Heart left ventricle (tissue), 16 donors: ENCODE measurements at places on chromosomes 3 and 15. TPM values are rescaled to one million over a fixed set of nuclear protein-coding genes. Genes with fewer than 3 reads are reported as not detected.

GRCh38 chr15:51267051-51267702 is 71.2 kb downstream of the CYP19A1 start:
- peak; percentile 70 for DNase-seq
- H3K4me1 ChIP-seq, result peaks cover 6% of the 10 kb centered on the region
- no peaks in the 10 kb centered on the region for H3K27me3 ChIP-seq
- H3K27ac ChIP-seq, result no peak overlapping the region
- H3K4me3 ChIP-seq, result peak overlapping the region; percentile 56
- no peaks in the 10 kb centered on the region for H3K36me3 ChIP-seq

The GRK7 gene
- not detected for total RNA-seq

DNA sequence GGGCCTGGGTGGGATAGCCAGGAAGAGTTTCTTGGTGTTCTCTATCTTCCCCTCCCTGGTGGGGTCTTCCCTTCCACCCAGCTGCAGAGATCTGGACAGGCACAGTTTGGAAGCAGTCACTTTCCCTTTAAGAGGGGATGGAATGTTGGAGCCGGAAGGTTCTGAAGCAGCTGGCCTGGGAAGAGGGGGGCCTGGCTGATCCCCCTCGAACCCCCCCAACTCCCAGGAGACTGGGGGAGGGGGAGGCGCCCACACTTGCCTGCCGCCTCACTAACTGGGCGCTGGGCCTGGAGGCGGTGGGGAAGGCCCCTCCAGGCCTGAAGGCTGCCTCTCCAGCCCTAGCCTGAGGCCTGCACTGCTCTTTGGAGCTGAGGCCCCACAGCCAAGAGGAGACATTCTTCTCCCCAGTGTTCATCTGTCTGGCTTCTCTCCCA is 1.4 kb downstream of the DVL3 start:
- H3K36me3 ChIP-seq, result no peaks in the 10 kb centered on the region
- peak overlapping the region; percentile 94 for H3K27ac ChIP-seq
- DNase-seq, result peak; percentile 85
- peak overlapping the region; percentile 99 for H3K4me3 ChIP-seq
- no peaks in the 10 kb centered on the region for H3K27me3 ChIP-seq

The GP5 gene
- not detected for total RNA-seq

- no peaks in the 10 kb centered on the region for H3K27me3 ChIP-seq
- DNase-seq, result no peak
- H3K27ac ChIP-seq, result no peak overlapping the region
- no peak overlapping the region for H3K4me3 ChIP-seq
Observed at GRCh38 chr3:39718674-39719595, 90.5 kb upstream of the MYRIP start.

GRCh38 chr3:189530822-189531221 is 100.4 kb upstream of the TP63 start:
- H3K4me1 ChIP-seq, result no peaks in the 10 kb centered on the region
- no peaks in the 10 kb centered on the region for H3K27me3 ChIP-seq
- no peak overlapping the region for H3K4me3 ChIP-seq
- H3K36me3 ChIP-seq, result no peaks in the 10 kb centered on the region
- no peak for DNase-seq
- H3K27ac ChIP-seq, result no peak overlapping the region

- no peaks in the 10 kb centered on the region for H3K27me3 ChIP-seq
- no peak overlapping the region for H3K4me3 ChIP-seq
- H3K4me1 ChIP-seq, result no peaks in the 10 kb centered on the region
- DNase-seq, result peak; percentile 5
Observed at GRCh38 chr3:45778761-45779201, 17.6 kb downstream of the SLC6A20 start.

- no peaks in the 10 kb centered on the region for H3K36me3 ChIP-seq
- no peaks in the 10 kb centered on the region for H3K4me1 ChIP-seq
- H3K4me3 ChIP-seq, result no peak overlapping the region
- H3K27ac ChIP-seq, result no peak overlapping the region
- DNase-seq, result no peak
- H3K27me3 ChIP-seq, result no peaks in the 10 kb centered on the region
Observed at GRCh38 chr15:77798847-77799246, 166.1 kb upstream of the LINGO1 start.

DNA sequence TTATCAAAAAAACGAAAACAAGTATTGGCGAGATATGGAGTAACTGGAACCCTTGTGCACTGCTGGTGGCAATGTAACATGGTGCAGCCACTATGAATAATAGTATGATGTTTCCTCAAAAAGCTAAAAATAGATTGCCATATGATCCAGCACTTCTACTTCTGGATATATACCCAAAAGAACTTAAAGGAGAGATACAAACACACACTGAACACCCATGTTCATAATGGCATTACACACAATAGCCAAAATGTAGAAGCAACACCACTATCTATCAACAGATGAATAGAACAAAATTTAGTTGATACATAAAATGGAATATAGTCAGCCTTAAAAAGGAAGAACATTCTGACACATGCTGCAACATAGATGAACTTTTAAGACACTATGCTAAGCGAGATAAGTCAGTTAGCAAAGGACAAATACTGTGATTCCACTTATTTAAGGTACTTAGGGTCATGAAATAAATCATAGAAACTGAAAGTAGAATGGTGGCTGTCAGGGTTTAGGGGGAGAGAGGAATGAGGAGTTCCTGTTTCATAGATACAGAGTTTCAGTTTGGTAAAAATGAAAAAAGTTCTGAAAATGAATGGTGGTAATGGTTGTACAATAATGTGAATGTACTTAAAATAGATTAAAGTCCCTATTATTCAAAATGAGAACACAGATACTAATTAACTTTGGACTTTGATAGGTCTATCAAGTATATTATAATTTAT is 59.4 kb upstream of the IMPG2 start:
- H3K4me1 ChIP-seq, result peaks cover 16% of the 10 kb centered on the region
- no peak overlapping the region for H3K4me3 ChIP-seq
- no peak overlapping the region for H3K27ac ChIP-seq
- H3K36me3 ChIP-seq, result no peaks in the 10 kb centered on the region

The GADL1 gene
- total RNA-seq, result not detected

GRCh38 chr3:33482111-33482521 is 41.9 kb upstream of the UBP1 start:
- H3K4me1 ChIP-seq, result no peaks in the 10 kb centered on the region
- H3K27ac ChIP-seq, result no peak overlapping the region
- no peak for DNase-seq
- no peaks in the 10 kb centered on the region for H3K27me3 ChIP-seq
- H3K36me3 ChIP-seq, result no peaks in the 10 kb centered on the region
